ENCODE measurements at places on chromosomes 12 and 14. TPM values are rescaled to one million over a fixed set of nuclear protein-coding genes. Genes with fewer than 3 reads are reported as not detected.

The GLIPR1 gene
- total RNA-seq = 2.9 TPM

The C12orf43 gene
- 12.2 TPM for total RNA-seq

The ATF7IP gene
- 60.7 TPM for total RNA-seq

The ABHD12B gene
- total RNA-seq = not detected

The IGFBP6 gene
- total RNA-seq = 9.0 TPM

The WASHC4 gene
- 73.0 TPM for total RNA-seq

GRCh38 chr14:29462321-29462720 is 465.3 kb downstream of the PRKD1 start:
- DNase-seq = no peak

- DNase-seq = no peak
Measured at GRCh38 chr12:45969084-45969483, 21.3 kb downstream of the SCAF11 start.

DNA sequence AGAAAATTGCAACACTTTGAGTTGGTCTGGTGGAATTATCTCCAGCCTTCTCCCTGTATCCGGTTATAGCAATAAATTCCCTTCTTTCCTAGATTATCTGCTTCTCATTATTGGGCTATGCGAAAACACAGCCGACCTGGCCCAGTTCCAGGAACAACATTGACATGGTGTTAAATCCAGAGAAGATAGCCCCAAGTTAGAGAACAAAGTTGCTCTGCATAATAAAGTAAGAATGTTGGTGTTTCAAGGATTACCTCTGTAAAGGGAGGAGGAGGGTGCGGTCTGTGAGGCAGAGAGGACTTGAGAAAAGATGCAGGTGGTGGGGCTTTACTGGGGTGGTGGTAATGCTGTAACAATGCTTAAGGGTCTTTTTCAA is 12.1 kb downstream of the TCL1A start:
- no peak for DNase-seq

- no peak for DNase-seq
Measured at GRCh38 chr12:54039417-54040147, 6.7 kb downstream of the HOXC5 start.

DNA sequence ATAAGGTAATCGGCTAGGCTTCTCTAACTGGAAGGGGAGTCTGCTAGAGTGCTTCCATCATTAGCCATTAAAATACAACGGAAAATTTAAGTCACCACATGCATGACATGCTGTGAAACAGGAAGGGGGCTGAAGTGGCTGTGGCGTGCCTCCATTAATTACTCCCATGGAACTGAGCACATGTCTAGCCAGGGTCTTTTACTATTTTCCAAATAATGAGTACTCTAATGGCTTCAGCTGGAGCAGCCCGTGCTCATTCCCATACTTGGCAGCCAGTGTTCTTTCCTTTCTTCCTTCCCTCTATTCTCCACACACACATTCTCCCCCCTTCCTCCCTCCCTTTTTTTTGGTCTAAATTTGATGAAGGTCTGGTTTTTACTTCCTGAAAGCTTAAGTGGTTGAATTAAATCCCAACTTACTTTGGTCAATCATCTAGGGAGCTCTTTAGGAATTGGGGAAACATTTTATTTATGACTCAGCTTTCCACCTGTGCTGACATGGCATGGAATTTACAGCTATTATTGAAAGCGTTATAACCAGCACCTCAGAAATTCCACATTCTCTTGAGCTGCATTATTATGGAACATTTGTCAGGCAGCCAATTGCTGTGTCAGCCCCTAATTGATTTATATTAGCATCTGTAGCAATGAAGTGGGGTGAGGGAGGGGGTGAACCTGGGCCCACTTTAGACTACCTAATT is 72.3 kb downstream of the LRIG3 start:
- no peak for DNase-seq

DNA sequence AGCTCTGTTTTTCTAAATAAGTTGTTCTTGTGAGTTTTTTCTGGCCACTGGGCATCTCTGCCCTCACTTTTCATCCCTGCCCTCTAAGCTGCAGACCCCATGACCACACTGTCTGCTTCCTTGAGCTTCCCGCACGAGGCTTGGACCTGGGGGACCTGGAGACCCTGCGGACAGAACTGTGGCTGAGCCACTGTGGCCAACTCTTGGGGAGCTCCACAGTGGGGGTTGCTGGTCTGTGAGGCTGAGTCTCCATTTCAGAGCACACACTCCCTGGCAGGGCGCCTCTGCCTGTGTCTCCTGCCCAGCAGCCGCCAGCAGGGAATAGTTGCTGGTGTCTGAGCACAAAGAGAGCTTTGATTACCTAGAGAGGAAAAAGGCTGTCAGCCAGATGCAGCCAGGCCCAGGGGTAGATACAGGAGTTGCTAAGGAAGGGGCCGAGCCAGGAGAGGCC is 13.1 kb upstream of the RIN3 start:
- no peak for DNase-seq

- DNase-seq = peak; percentile 81
Measured at GRCh38 chr12:124786061-124786964, 77.4 kb downstream of the SCARB1 start.

DNA sequence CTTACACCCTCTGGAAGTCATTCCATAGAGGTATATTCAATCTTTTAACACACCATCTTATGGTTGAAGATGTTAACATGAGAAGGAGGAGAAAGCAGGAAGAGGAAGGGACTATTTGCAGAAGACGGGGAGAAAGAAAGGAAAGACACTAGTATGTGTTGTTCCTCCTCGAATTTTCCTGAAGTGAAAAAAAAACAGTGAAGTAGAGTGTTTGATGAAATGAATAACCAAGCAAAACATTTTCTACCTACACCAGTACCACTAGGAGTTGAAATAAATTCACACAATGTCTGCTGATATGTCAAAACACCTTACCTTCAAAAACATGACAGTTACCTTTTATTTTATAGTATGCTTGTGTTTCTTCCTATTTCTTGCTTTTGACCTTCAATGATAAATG is 1.4 kb upstream of the CNOT2 start:
- DNase-seq = no peak

DNA sequence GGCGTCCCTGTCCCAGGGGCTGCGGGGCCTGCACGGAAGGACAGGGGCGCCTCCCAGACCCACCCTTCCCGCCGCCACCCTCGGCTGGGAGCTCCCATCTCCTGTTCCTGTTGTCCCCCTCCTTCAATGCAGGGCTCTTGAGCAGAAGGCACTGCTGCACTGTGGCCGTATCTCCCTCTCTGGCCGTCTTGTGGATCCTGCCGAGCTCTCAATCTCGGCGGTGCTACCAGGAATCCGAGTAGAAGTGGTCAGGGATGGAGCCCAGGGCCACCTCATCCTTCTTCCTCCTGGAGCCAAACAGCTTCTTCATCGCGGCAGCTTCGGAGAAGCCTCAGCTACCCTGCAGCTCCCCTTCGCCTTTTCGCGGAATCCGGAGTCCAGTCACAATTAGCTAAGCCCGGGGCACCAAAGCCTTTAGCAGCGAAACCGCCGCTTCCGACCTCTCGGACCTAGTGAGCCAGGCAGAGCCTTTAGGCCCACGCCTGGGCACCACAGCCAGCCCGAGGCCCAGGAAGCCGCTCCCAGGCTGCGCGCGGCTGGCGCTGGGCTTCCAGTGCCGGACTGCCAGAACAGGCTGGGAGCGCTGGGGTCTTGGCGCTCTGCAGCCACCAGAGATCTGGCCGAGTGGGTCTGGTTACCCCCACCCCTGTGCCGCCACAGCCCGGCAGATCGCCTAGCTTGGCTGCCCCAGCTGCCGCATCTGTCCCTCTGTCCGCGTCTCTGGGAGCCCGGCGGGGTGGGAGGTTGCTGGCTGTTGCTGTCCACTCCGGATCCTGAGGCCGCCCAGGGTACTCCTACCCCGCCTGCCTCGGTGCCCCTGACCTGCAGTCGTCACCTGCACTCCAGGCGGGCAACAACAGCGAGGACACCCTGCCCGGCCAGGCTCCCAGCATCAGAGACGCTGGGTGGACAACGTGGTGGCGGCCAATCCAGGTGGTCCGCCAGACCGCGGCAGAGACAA is 69.1 kb downstream of the ASCL4 start:
- DNase-seq = peak; percentile 21

GRCh38 chr14:75531256-75531655 is 9.0 kb downstream of the BATF start:
- DNase-seq = no peak

All from frontal cortex (tissue), 4 donors.